ENCODE measurements at places on chromosomes 6 and 20. TPM values are rescaled to one million over a fixed set of nuclear protein-coding genes. Genes with fewer than 3 reads are reported as not detected.

Gene BACH2
- 10.7 TPM for total RNA-seq

Gene STX7
- total RNA-seq: 53.4 TPM

Gene MLN
- not detected for total RNA-seq

Gene GPR63
- total RNA-seq: 1.3 TPM

Gene SH3BGRL2
- total RNA-seq: 25.5 TPM

Gene HS3ST5
- total RNA-seq: not detected

Gene RGS17
- total RNA-seq: under 0.01 TPM

Gene LTB
- not detected for total RNA-seq

Gene ESR1
- 5.4 TPM for total RNA-seq

Gene MUC21
- not detected for total RNA-seq

Gene RFX6
- not detected for total RNA-seq

Gene ZC2HC1B
- total RNA-seq: not detected

DNA sequence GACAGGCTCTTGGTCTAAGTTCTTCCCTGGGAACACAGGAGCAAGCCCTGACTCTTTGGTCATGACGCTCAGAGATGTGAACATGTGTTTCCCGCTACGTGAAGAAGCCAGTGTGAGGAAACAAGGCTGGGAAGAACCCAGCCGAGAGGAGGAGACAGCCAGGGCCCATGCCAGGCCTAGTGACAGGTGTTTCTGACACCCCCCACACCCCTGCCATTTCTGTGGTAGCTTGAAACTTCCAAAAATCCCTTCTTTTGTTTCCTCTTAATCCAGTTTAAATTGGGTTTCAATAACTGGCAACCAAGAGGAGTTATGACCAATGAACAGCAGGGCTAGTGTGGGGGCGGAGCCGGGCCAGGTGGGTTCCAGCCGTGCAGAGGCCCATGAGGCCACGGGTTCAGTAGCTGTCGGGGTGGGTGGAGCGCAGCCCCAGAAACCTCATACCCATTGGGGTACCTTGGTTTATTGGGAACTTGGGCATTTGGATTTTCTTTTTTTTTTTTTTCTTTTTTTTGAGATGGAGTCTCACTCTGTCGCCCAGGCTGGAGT is 33.5 kb downstream of the WRNIP1 start:
- DNase-seq: no peak
- H3K4me1 ChIP-seq: no peaks in the 10 kb centered on the region
- H3K4me3 ChIP-seq: no peak overlapping the region
- no peak overlapping the region for H3K27ac ChIP-seq

GRCh38 chr6:35253249-35253648 is 6.3 kb upstream of the ZNF76 start:
- H3K27ac ChIP-seq: no peak overlapping the region
- no peaks in the 10 kb centered on the region for H3K27me3 ChIP-seq
- H3K4me1 ChIP-seq: peaks cover 42% of the 10 kb centered on the region
- no peak overlapping the region for H3K4me3 ChIP-seq

DNA sequence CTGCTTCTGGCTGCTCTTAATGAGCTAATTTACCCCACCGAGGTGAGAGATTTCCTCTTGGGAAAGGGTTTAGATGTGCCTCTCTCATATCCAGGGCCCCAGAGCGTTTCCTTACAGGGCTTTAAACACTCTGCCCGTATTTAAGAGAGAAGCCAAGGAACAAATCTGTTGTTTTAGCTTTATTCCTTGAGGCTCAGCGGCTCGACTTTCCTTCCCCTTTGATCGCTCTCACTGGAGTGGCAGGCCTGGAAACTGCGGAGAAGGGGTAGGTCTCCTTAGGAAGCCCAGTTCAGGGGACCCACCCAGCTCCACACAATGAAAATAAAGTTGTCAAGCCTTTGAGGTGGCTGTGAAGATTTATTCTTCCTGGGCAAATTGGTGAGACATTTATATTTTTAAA is 132.0 kb upstream of the JAG1 start:
- no peaks in the 10 kb centered on the region for H3K4me1 ChIP-seq
- peak overlapping the region; percentile 21 for H3K27ac ChIP-seq
- DNase-seq: no peak
- no peaks in the 10 kb centered on the region for H3K27me3 ChIP-seq

DNA sequence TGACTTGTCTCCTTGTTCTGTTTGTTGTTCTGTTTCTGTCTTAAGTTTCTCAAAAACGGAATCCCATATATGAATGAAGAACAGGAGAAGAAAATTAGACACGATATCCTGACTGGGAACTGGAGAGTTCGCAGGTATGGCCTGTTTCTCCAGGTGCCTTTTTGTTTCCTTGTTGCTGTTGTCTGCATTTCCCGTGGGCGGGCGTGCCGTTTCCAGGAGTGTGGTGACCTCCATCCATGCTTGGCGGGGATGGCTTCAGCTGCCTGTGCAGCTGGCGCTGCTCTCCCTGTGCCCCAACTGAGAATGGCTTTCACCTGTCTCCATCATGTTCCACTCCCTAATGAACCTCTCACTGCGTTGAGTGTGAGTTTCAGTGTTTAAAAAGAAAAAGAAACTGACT is 4.4 kb downstream of the PNLDC1 start:
- H3K4me3 ChIP-seq: no peak overlapping the region
- H3K27me3 ChIP-seq: no peaks in the 10 kb centered on the region
- no peak for DNase-seq
- no peak overlapping the region for H3K27ac ChIP-seq
- H3K4me1 ChIP-seq: no peaks in the 10 kb centered on the region

DNA sequence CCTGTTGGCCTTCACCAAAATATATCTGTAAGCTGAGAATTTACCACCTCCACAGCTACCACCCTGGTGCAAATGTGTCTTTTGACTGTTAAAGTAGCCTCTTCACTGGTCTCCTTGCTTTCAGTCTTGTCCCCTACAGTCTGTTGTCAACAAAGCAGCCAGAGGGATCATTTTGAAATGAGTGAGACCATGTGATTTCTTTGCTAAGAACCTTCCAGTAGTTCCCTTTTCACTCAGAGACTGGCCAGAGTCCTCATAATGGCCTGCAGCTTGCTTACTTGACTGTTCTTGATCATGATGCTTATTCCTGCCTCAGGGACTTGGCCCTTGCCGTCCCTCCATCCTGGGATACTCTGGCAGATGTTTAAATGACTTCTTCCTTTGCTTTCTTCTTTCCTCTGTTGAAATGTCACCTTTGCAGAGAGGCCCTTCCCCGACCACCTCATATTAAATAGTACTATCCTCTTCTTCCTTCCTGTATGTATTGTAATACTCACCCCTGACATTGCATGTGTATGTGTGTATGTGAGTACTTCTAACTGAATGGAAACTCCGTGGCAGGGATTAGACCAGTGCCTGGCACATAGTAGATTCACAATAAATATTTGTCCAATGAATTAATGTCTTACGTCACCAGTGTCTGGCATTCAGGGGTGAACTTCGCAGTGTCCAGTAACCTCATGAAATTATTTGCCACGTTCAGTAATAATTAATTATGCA is 5.0 kb downstream of the MANBAL start:
- no peak for DNase-seq
- H3K27ac ChIP-seq: no peak overlapping the region
- H3K27me3 ChIP-seq: no peaks in the 10 kb centered on the region

- peaks cover 35% of the 10 kb centered on the region for H3K4me1 ChIP-seq
- peak; percentile 14 for DNase-seq
- no peaks in the 10 kb centered on the region for H3K27me3 ChIP-seq
- no peak overlapping the region for H3K4me3 ChIP-seq
- H3K27ac ChIP-seq: peak overlapping the region; percentile 47
- no peaks in the 10 kb centered on the region for H3K36me3 ChIP-seq
These were observed 41.6 kb downstream of the PLCG1 start for GRCh38 chr20:41178904-41179432.

GRCh38 chr6:109304284-109305015 is 77.8 kb downstream of the CD164 start:
- no peak overlapping the region for H3K27ac ChIP-seq
- no peaks in the 10 kb centered on the region for H3K27me3 ChIP-seq
- H3K4me3 ChIP-seq: no peak overlapping the region

GRCh38 chr6:44373051-44373450 is 14.5 kb upstream of the CDC5L start:
- H3K27me3 ChIP-seq: no peaks in the 10 kb centered on the region
- H3K36me3 ChIP-seq: no peaks in the 10 kb centered on the region
- no peak overlapping the region for H3K4me3 ChIP-seq
- H3K27ac ChIP-seq: no peak overlapping the region
- no peaks in the 10 kb centered on the region for H3K4me1 ChIP-seq

- H3K4me1 ChIP-seq: peaks cover 40% of the 10 kb centered on the region
- peak overlapping the region; percentile 76 for H3K27ac ChIP-seq
- H3K4me3 ChIP-seq: no peak overlapping the region
- no peaks in the 10 kb centered on the region for H3K27me3 ChIP-seq
These were observed 1.5 kb upstream of the GNRH2 start for GRCh38 chr20:3041854-3042409.

GRCh38 chr6:2166717-2167116 is 78.7 kb downstream of the GMDS start:
- no peak overlapping the region for H3K27ac ChIP-seq
- no peaks in the 10 kb centered on the region for H3K27me3 ChIP-seq
- no peaks in the 10 kb centered on the region for H3K36me3 ChIP-seq
- no peak for DNase-seq

DNA sequence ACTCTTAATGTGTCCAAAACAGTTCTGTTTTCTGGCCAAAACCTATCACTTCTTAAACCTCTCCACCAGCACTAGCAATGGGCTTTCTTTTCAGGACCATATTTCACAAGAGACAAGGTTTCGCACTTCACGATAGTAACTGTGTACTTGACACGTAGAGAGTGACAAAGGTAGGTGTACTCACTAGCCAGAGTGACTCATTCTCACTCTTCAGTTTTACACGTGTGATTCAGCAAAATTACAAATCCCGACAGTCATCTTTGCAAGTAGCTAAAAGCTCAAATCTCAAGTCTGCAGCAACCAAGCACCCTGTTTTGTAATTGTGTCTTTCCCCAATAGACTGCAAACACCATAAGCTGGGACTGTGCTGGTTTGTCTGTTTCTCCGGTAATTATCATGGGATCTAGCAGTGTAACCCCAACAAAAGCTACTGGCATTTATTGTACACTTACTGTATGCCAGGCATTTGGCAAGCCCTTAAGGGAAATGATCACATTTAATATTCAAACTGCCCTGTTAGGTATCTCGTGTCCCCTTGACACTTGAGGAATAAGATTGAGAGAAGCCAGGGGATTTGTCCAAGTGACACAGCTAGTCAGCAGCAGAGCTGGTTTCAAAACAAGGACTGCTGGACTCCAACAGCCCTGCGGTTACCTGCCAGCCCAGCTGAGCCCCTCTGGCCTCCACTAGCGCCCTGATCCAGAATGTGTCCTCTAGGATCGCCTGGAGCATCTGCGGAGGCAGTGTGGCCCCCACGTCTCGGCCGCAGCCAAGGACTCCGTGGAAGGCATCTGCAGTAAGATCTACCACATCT is 9.9 kb downstream of the PCIF1 start:
- H3K27me3 ChIP-seq: no peaks in the 10 kb centered on the region
- DNase-seq: no peak
- no peak overlapping the region for H3K4me3 ChIP-seq

DNA sequence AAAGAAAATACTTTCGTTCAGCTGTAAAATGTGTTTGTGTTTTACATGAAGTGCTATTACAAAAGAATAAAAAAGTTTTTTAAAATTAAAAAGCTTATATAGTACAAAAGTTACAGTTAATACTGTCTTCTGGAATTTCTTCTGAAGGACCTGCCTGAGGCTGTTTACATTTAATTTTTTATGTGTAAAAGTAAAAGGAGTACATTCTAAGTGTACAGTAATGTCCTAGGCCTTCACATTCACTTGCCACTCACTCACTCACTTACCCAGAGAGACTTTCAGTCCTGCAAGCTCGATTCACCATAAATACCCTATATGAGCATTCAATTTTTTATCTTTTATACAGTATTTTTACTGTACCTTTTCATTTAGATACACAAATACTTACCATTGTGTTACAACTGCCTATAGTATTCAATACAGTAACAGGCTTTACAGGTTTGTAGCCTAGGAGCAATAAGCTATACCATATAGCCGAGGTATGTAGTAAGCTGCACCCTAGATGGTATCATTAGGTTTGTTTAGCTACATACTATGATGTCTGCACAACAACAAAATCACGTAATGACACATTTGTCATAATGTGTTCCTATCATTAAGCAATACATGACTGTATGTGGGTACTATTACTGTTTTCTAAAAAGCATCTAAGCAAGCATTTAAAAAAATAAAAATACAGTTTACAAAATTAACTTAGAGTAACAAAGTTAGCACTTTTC is 33.0 kb downstream of the RNF146 start:
- H3K27ac ChIP-seq: no peak overlapping the region
- H3K36me3 ChIP-seq: no peaks in the 10 kb centered on the region
- H3K4me1 ChIP-seq: peaks cover 11% of the 10 kb centered on the region
- H3K27me3 ChIP-seq: no peaks in the 10 kb centered on the region

GRCh38 chr6:6901205-6901719 is 206.5 kb upstream of the RREB1 start:
- H3K4me3 ChIP-seq: no peak overlapping the region
- H3K27ac ChIP-seq: no peak overlapping the region
- no peak for DNase-seq
- H3K4me1 ChIP-seq: no peaks in the 10 kb centered on the region
- H3K27me3 ChIP-seq: no peaks in the 10 kb centered on the region
- no peaks in the 10 kb centered on the region for H3K36me3 ChIP-seq

GRCh38 chr6:164040994-164041393 is 626.5 kb downstream of the QKI start:
- H3K27ac ChIP-seq: no peak overlapping the region
- H3K36me3 ChIP-seq: no peaks in the 10 kb centered on the region
- DNase-seq: no peak
- H3K4me3 ChIP-seq: no peak overlapping the region
- no peaks in the 10 kb centered on the region for H3K4me1 ChIP-seq

- peak overlapping the region; percentile 36 for H3K4me3 ChIP-seq
- peaks cover 17% of the 10 kb centered on the region for H3K4me1 ChIP-seq
- H3K27ac ChIP-seq: peak overlapping the region; percentile 82
- no peak for DNase-seq
- no peaks in the 10 kb centered on the region for H3K36me3 ChIP-seq
These were observed 6.8 kb downstream of the NRN1 start for GRCh38 chr6:5999688-6000608.

DNA sequence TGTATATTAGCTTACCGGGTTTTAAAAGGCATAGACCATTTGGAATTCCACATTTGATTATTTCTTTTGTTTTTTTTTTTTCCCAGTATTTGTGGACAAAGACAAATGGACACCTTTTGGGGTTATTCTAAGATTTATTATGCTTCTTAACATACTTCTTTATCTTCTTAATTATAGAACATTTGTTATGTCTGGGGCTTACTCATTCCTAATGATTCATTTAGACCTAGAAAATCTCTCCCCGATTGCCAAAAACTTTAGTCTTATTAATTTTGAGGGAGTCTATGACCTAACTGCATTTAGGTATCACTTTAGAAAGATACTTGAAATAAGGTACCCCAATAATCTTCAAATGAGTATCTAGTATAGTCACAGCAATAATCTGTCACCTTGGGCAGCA is 170.7 kb upstream of the PREP start:
- no peak overlapping the region for H3K27ac ChIP-seq
- no peaks in the 10 kb centered on the region for H3K36me3 ChIP-seq
- no peaks in the 10 kb centered on the region for H3K4me1 ChIP-seq
- DNase-seq: no peak
- no peak overlapping the region for H3K4me3 ChIP-seq

- peaks cover 61% of the 10 kb centered on the region for H3K4me1 ChIP-seq
- H3K4me3 ChIP-seq: no peak overlapping the region
- H3K27me3 ChIP-seq: no peaks in the 10 kb centered on the region
- H3K36me3 ChIP-seq: peaks cover 17% of the 10 kb centered on the region
- H3K27ac ChIP-seq: peak overlapping the region; percentile 62
- no peak for DNase-seq
These were observed 42.4 kb upstream of the ZBP1 start for GRCh38 chr20:57662456-57663240.
